Cerebellar nuclear complex (tissue), 1 donor: ENCODE measurements at places on chromosomes 1 and 21.

- DNase-seq, result no peak
These were observed 33.4 kb upstream of the C1orf198 start for GRCh38 chr1:230901671-230902070.

- DNase-seq, result no peak
These were observed 102.8 kb upstream of the COL11A1 start for GRCh38 chr1:103211073-103211472.

GRCh38 chr1:75134647-75135572, 722 bp downstream of the LHX8 start:
- DNase-seq, result no peak

DNA sequence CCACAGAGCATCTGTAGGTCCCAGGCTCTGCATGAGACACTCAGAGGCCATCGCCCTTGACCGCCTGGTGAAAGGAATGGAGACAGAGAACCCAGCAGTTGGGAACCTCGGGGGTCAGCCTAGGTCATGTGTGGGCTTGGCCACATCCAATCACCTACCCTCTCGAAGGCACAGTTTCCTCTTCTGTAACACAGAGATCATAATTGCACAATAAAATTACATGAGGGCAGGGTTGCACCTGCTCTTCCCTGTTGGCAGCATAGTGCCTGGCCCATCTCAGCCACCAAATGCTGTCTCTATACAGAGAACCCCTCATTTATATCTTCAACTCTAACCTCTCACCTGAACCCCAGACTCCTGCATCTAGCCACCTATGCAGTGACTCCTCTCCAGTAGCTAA, 418.1 kb upstream of the VAMP3 start:
- no peak for DNase-seq

GRCh38 chr1:84365225-84366221, 32.8 kb upstream of the DNASE2B start:
- DNase-seq, result no peak

- DNase-seq, result no peak
These were observed 198.7 kb upstream of the PLD5 start for GRCh38 chr1:242723044-242723716.

DNA sequence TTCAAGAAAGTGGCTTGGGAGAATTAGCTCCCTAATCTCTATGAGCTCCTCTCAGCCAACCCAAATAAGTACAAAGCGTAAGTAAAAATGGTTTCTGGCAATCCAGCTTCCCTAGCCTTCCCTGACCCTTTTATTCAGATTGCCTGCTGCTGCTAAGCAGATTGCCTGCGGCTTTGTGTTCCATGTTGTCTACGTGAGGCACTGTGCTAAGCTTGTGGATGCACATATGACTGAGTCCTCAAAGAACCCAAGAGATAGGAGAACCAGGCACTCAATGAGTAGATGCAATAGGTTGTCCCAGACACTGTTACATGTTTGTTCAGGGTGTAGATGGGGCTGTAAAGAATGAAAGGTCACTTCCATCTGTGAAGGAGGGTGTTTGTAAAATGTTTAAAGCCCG, 6.3 kb upstream of the OSBPL9 start:
- no peak for DNase-seq

DNA sequence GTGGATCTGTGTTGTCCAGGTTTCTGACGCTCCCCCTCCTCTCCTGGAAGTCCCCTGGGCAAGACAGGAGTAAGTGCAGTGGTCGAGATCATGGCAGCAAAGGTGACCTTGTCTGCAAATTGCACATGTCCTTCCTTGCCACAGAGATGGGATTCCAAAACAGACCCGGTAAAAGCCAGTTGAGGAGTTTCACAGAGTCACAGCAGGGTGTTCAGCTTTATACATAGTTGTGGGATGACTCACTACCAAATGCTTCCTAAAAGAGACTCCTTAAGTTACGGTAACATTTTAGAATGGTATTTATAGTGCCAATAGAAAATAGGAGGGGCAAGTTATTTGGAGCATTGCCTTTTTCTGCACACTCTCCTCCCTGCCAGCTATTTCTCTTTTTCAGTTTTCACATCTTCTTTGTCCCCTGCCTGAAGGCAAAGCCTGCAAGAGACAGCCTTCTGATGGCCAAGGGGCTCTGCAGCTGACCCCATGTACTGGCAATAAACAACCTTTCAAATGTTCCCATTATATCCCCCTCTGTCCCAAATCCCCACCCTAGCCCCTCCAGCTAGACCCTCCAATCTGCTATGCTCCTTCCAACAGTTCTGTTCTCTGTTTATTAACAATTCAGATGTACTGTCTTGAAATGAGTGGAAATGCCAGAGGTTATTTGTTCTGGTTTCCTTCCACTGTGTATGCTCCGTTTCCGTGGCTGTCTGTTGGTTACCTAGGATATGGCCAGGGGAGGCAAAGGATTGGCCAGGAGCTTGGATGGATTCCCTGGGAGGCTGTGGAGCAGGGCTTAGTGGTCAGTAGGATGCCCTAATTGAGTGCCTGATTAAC, 115.0 kb downstream of the TGFB2 start:
- DNase-seq, result no peak

DNA sequence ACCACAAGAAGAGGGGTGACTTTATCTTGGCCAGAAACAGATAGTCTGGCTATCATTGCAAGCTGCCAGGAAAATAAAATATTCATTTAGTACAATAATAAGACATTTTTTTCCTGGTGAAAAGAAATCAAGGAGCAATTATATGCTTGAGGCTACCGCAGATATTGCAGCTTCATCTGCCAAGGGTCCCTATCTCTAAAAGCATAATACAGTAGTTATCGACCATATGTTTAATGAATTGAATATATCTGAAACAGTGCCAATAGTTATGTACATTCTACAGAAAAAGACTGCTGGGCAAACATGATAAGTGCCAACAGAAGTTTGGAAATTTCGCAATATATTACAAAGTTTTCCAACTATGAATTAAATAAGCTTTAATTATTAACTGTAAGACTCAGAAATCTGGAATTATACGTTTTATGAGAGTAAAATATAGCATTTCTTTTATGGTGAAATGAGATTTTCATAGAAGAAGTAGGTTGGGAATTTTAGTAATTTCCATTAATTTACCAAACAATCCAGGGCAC, 561.1 kb upstream of the ZP4 start:
- DNase-seq, result no peak

DNA sequence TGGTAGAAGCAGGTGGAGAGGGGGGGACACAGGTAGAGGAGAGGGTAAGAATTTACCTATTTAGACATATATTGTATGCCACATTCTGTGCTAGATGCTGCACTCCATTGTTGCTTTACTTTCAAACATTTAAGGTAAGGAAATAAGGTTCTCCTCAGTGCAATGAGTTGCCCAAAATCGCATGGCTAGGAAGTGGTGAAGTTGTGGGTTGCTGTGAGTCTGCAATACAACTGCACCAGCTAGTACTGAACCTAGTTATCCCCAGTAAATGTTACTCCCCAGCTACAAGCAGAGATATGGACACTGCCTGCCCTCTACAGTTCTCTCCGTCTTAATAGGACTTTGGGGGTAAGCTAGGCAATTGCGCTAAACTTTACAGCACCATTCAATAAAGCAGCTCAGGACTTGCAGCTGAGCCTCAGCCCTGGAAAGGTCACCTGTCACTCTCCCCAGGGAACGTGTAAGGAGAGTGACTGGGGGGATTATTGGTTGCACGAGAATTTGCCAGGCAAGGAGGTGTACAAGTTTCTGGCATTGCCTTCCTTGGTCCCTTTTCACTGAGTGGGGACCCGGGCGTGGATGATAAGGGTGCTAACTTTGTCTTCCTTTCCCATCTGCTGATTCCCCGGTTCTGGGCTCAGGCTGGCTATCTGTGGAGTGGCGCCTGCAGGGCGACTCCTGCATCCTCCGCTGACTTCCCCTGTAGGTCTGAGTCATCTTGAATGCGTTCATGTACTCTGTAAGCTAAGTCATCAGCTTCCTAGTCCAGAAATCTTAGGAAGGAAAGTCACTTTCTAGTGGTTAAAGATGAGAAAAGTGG, 71.3 kb upstream of the CNTN2 start:
- DNase-seq, result no peak

- no peak for DNase-seq
These were observed 257.2 kb downstream of the LRRC7 start for GRCh38 chr1:69824932-69825331.

DNA sequence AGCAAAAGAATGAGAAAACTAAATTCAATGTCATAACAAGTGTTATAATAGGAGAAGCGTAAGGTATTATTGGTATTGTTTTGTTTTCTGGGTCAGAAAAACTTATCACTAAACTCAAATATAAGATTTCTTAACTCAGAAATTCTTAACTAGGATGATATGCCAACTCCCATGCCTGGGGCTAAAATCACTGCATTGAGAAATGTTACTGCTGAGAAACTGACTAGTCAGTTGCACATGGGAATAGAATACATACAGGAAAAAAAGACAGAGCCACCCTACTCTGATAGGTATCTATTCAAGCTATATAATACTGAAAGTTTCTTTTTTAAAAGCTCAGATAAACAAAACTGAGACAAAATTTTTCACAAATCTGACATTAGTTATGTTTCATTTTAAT, 56.3 kb downstream of the PRPF38A start:
- DNase-seq, result no peak

DNA sequence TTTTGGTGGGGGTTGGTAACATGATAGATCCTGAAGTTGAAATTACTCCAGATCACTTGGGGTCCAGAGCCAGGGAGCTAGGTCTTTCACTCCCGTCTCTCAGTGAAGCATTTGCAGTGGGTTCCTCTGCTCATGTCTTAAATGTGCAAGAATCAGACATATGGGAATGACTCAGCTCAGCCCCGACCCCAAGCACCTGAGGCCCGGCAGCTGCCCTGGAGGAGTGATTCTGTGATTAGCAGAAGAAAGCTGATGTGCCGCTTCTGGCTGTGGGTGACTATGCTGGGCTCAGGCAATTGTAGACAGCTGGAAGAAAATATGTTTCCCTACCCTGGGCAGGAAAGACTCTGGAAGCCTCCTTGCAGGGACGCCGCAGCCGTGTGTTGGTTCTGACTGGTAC, 601.7 kb downstream of the NPHP4 start:
- no peak for DNase-seq

DNA sequence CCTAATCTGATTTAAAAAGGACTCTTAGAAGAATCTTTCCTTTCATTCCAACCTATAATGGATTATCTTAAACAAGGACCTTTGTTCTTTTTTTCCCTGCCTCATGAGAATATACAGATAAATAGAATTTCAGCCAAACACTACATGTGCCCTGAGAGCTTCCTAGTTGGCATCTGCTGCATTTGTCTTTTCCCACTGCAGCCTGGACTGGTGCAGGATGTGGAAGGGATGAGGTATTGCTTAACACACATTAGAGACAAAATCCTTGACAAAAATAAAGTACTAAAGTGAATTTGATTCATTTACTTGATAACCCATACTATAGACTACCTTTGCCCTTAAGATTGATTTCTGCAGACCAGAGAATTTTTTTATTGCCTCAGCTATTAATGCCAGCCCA, 59.5 kb downstream of the PALMD start:
- no peak for DNase-seq

GRCh38 chr1:235035928-235036327, 92.7 kb downstream of the TOMM20 start:
- DNase-seq, result no peak

- no peak for DNase-seq
These were observed 23.0 kb downstream of the CHD5 start for GRCh38 chr1:6157132-6157527.

GRCh38 chr1:77796695-77797405, 17.4 kb downstream of the MIGA1 start:
- DNase-seq, result no peak

DNA sequence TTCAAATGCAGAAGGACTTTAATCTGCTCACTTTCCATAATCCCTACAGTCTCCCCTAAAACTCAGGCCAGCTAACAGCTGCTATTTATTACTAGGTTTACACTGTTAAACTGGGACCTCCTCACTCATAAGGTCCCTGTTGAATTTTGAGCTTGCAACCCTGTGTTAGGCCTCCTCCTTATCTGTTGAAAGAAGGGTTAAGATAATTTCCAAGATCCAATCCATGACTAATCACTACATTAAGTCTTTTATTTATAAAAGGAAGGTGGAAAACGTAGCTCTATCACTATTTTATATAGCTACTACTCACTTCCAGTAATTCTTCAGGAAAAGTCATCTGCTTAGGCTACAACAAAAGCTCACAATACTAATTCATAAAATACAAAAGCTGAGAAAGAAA, 79.5 kb downstream of the EVI5 start:
- DNase-seq, result no peak

DNA sequence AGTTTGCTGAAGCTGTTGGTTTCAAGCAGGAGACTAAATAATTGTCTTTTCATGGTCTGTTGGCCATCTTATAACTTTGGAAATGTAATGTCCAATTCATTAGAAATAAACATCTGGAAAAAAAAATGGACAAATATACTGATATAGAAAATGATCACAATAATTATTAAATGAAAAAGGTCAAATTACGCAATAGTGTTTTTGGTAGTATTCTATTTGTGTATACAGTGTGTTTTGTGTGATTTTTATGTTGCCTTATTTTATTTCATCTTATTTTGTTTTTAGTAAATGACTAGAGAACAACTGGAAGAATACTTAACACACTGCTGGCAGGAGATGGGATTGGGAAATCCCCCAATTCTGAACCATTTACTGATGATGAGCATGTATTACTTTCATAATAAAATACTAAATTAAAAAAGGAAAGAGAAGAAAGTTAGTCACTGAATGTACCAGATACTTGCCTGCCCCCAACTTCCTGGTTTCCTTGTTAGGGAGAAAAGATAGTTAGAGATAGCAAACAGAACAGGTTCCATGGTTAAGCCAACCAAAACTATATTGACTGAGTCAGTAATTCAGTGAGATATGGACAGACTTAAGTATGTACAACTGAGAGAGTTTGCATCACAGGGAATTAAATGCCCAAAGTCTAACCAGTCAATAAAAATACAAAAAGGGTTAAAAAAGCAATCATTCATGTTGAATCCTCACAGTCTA, 24.0 kb upstream of the SAMD13 start:
- DNase-seq, result no peak

DNA sequence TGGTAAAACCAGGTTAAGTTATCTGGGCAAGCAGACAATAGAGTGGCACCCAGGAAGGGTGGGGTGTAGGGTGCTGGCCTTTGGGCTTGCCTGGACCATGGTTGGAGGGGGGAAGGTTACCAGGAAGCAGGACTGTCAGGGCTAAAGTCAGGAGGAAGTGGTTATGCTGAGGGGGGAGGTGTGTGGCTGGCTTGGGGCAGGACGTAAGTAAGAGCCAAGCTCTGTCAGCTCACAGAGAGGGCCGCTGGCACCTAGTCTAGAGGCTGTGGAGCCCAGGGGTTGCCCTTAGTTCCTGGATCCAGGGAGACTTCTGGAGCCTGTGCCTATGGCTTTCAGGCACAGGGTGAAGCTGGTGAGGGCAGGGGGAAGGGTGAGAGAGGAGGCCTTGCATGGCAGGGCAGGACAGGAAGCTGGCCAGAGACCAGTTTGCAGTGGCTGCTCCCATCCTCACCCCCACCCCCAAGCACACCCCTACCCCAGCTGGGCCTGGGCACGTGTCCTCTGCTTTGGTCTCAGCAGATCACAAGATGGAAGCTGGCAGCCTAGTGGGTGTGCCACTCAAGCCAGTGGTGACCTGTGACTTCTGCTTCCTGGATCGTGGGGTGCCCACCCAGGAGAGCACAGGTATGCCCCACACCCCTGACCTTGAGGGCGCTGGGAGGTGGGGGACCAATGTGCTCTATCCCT, 20.5 kb upstream of the SMYD3 start:
- DNase-seq, result no peak
